Osteoblast (primary cell): ENCODE measurements at places on chromosomes 12 and 14. TPM values are rescaled to one million over a fixed set of nuclear protein-coding genes. Genes with fewer than 3 reads are reported as not detected.

DNA sequence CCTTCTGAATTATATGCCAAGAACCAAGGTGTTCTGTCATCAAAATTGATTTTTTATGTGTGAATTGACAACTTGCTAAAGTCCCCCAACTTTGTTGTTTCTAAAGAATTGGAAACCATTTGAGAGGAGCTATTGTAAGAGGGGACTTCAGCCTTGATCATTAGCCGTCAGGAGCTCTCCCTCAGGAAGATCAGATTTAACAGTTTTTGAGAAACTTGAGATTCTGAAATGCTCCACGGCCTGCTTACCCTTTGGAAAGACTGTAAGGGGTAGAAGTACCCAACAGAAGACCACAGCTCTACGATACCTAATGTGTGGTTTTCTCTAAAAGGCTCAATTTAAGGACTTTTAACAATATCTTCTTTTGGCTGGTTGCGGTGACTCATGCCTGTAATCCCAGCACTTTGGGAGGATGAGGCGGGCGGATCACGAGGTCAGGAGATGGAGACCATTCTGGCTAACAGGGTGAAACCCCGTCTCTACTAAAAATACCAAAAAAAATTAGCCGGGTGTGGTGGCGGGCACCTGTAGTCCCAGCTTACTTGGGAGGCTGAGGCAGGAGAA lies 51.1 kb downstream of the BAZ2A start:
- peak; percentile 58 for DNase-seq

The MSRB3 gene
- 72.4 and 81.0 TPM in 2 replicates for total RNA-seq

DNA sequence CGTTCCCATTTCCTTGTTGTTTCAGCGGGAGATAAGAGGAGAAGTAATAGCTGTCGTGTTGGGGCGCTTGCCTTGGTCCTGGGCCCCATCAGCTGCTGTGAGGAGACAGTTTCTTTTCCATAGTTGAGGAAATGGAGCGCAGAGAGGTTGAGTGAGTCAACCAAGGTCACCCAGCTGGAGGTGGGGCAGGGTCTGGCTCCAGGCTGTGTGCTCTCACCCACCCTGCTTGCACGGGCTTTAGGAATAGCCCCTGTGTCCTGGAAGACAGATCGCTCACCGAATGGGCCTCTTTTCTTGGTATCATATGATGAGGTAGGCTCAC lies 165.7 kb upstream of the RTL1 start:
- DNase-seq, result no peak

DNA sequence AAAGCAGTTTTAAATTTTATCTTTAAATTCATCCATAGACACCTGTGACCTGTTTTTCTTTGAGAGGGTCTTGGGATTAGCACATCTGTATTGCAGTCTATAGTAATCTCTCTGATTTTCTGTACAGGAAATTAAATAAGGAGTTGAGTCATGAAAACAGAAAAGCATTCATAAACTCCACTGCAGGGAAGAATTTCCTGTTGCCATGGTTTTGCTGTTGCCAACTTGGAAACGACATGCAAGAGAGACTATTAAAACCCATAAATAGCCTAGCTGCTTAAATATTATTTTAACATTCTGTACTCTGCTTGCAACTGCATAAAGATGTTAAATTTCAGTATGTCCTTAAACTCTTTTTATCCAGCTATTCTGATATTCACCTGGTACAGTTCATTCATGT lies 281.0 kb upstream of the RGS6 start:
- no peak for DNase-seq

DNA sequence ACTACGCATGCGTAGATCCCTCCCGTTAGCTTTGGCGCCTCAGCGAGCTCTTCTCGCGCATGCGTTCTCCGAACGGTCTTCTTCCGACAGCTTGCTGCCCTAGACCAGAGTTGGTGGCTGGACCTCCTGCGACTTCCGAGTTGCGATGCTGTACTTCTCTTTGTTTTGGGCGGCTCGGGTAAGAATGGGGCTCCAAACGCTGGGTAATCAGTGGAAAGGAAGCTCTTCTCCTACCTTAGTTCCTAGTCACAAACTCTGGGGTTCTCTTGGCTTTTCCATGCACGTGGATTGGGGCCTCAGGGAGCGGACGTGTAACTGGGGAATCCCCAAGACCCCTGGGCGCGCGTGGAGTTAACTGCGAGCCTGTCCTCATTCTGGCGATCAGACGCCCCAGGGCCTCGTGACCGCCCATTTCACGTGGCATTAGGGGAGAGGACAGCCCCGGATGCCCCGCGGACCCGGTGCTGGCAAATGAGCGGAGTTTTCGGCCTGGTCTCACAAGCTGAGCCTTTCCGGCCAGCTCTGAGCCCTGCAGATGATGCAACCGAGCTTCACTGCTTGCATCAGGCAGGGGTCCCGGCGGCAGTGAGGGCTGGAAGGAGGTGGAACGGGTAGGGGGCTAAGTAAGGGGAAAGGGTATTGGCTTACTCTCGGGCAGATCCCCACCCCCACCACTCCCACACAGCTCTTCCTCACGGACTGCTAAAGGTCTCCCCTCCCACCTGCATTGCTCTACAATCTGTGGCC lies at the start of gene SHMT2:
Gene SHMT2 (plus strand): TSS at position 78 of the 747 bp plus-strand sequence. CDS start 68 bp downstream, at position 146.
- DNase-seq, result peak; percentile 99

The SOS2 gene
- total RNA-seq, result 29.7 and 30.6 TPM in 2 replicates

GRCh38 chr12:50505675-50506530 lies 1.1 kb downstream of the DIP2B start:
- peak; percentile 91 for DNase-seq

The USP30 gene
- total RNA-seq, result 10.1 and 15.6 TPM in 2 replicates

GRCh38 chr14:75277008-75277814 lies 1.4 kb upstream of the FOS start:
- peak; percentile 97 for DNase-seq

The ART4 gene
- total RNA-seq, result not detected in 2 replicates

GRCh38 chr12:52184813-52185212 lies 7.0 kb downstream of the KRT80 start:
- DNase-seq, result no peak

The RPS29 gene
- 3,421 and 4,153 TPM in 2 replicates for total RNA-seq

DNA sequence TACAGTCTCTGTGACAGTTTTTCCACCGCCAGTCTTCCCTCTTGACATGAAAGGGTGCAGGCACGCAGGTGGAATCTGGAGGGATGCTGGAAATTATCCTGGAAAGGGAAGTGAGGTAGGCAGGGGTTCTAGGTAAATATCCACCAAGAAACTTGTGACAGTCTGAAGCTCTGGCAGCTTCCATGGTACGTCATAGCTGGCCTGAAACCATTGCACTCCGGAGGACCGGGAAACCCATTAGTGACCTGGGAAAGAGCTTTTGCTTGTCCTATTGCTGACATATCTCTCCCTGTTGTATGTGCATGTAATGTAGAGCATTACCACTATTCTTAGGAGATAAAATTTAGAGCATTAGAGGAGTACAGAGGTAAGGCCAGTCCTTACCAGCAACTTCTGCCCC lies 275.9 kb downstream of the EGLN3 start:
- no peak for DNase-seq

DNA sequence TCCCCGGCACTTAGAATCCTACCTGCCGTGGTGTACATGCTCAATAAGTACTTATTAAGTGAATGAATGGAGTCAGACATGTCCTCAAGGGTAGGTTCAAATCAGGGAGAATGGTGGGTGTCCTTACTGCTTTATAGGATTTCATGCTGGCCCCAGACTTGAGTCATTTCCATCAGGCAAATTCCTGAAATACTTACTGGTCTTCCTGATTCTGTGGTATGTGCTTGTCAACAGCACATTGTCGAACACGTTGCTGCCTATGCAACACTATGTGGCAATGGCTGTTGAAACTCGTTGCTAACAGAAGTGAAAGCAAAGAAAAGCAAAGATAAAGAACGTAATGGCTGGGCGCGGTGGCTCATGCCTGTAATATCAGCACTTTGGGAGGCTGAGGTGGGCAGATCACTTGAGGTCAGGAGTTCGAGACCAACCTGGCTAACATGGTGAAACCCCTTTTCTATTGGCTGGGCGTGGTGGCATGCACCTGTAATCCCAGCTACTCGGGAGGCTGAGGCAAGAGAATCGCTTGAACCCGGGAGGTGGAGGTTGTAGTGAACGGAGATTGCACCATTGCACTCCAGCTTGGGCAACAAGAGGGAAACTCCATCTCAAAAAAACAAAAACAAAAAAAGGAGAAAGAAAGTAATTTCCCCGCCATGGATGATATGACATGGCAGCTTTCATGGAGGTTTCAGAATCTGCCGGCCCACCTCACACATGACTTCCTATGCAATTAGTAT lies 214.9 kb downstream of the ZFP36L1 start:
- DNase-seq, result peak; percentile 94

- DNase-seq, result peak; percentile 50
These were observed 154.1 kb downstream of the BTG1 start for GRCh38 chr12:91991399-91992187.

DNA sequence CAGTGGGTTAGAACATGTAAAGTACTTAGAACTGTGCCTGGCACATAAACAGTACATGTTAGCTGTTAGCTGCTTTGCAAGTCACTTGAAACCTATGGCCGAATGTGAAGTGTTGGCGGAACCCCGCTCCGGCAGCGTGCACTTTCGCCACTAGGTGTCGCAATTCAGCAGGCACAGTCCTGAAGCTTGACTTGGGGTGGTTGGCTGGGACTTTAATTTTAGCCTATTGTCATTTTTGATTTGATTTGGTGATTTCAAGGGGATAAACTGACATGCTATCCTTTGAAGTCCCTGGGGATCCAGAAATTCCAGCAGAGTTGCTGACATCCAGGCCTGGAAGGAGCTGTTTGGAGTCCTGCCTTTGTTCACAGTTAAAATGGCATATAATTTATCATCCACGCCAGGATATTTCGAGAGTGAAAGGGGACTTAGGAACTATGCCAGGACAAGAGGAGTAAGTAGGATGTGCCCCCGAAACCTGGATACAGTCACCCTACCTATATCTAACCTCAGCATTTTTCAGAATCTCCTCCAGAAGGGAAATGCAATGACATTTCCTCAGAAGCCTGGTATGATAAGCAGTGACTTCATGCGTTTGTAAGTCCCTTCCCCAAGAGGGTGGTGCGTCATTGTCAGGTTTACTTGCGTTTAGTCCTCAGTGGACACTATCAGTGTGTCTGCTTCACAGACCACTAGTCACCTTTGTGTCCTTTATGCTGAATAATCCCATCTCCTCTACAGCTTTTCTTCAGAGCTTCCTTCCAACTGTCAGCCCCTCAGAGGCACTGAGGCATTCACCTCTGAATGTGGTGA lies 3.5 kb upstream of the TSPAN9 start:
- peak; percentile 97 for DNase-seq

The OTX2 gene
- total RNA-seq, result not detected in 2 replicates
